Activated T-helper 1 cell treated with Interleukin-2 at 50 U/mL for 16 hours (primary cell): ENCODE measurements at places on chromosomes 4 and X.

DNA sequence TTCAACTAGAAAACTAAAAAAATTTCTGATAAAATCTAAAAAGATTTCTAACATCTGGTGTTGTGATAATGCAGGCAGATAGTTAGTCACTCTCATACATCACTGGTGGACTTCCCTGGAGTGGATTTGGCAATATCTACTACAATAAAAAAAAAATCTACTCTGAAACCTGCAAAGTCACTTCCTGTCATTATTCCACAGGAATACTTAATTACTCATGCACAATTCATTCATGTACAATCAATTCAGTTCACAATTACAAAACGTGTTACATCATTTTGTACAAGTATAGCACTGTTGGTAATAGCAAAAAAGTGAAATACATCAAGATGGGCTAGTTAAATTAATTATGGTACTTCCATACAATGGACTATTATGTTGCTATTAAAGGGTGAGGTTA, 16.5 kb upstream of the RHOH start:
- DNase-seq = no peak

DNA sequence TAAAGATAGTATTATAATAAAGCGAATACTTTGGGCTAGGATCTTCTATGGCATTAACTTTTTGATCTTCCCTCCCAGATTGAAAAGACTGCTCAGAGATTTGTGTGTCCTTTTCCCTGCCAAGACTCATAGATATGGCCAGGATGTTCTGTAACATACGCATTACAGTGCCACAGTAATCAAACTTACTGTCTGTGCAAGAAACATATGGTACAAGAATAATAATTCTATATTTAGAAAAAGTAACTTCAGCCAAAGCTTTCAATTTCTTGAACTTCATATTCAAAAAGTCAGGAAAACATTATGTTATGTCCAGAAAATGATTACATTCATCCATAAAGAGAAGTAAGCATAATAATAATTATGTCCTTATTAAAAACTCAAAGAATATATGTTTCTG, 100.9 kb upstream of the GUCY1A1 start:
- DNase-seq = no peak

- no peak for DNase-seq
Measured at GRCh38 chrX:121671649-121672048, 624.2 kb downstream of the GLUD2 start.

- no peak for DNase-seq
Measured at GRCh38 chrX:24900234-24900633, 115.5 kb downstream of the ARX start.

- no peak for DNase-seq
Measured at GRCh38 chr4:182179105-182179504, 64.1 kb upstream of the TENM3 start.

- DNase-seq = no peak
Measured at GRCh38 chr4:1874201-1874600, 3.0 kb downstream of the NSD2 start.

- DNase-seq = no peak
Measured at GRCh38 chrX:111511477-111511876, at the start of gene SERTM2. SERTM2 (plus strand) TSS chrX:111511645; CDS start chrX:111518858, 7,213 bp downstream.

DNA sequence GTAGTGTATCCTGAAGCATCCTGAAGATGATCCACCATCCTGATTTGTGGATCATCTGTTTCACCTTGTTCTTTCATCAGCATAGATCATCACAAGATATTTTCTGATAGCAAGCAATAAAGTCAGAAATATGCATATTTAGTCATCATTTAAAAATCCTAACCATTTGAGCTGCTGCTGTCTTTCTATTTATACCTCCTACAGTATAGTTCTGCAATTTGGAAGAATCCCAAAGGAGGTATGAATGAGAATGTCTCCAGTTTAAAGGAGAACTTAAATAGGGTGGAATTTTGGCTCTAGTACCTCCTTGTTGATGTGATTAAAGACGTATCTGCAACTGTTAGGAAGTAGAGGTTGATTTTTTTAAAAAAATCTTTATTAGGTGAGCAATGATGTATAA, 7.6 kb downstream of the SLC25A14 start:
- no peak for DNase-seq

- DNase-seq = no peak
Measured at GRCh38 chr4:8702516-8703400, 110.2 kb downstream of the CPZ start.

- no peak for DNase-seq
Measured at GRCh38 chrX:63785708-63786040, 660 bp upstream of the ARHGEF9 start.

- DNase-seq = no peak
Measured at GRCh38 chrX:9324676-9325075, 140.2 kb upstream of the TBL1X start.

- peak; percentile 11 for DNase-seq
Measured at GRCh38 chrX:45806410-45807121, 605.9 kb upstream of the DIPK2B start.

- DNase-seq = no peak
Measured at GRCh38 chr4:139020384-139020783, 4.8 kb downstream of the NOCT start.

DNA sequence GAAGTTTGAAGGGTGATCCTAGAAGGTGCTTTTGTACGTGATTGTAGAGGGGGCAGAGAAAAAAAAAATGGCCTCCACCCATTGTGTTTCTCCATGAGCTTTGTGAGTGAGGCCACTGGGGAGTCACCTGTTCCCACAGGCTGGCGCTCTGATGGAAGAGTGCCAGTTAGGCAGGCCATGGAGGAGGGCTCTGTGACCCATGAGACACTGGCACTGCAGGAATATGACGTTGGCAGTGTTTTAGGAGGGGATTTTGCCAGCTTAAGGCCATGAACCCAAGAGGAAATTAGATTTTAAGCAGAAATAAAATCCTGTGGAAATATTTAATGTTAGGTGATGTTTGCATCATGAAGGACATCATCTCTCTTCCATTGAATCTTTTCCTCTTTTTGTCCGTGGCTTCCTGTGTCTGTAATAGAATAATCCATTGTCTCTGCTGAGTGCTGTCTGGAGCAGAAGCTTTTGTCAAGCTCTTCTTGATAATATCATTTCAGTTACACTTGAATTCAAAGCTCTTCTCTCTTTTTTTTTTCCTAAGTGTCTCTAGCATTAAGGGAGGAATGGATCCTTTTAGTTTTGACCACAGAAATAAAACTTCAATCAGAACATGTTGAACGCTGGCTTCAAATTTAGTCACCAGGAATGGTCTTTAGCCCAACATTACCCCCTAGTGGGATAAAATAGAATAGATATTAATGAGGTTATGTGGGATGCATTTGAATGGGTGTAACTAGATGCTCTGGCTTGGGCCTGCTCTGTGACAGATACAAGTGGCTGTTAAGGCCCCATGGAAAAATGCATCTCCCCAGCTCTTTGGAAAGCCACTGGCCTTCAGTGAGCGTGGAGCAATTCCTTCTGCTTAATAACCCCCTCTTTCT, 41.0 kb upstream of the UCP1 start:
- no peak for DNase-seq

GRCh38 chrX:139967300-139967699, 2.0 kb upstream of the CXorf66 start:
- no peak for DNase-seq

- no peak for DNase-seq
Measured at GRCh38 chr4:158819942-158820786, 51.3 kb downstream of the FNIP2 start.

GRCh38 chrX:132809581-132809980, 148.8 kb downstream of the HS6ST2 start:
- no peak for DNase-seq

GRCh38 chr4:67346654-67347053, 198.6 kb downstream of the CENPC start:
- DNase-seq = no peak

- no peak for DNase-seq
Measured at GRCh38 chr4:113325876-113326615, 276.6 kb downstream of the ANK2 start.

DNA sequence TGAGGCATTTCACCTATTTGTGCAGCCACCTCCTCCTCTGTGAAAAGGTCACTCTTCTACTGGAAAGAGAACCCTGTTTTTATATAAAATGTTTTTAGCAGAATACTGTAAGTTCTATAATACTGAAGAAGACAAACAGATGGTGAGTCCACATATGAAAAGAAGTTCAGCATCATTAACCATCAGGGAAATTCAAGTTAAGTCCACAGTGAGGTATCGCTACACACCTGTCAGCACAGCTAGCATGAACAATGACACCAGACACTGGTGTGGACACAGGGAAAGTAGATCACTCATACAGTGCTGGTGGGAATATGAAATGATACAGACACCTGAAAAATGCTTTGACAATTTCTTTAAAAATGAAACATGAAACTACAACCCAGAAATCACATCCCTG, 133.0 kb downstream of the MAD2L1 start:
- DNase-seq = no peak

- no peak for DNase-seq
Measured at GRCh38 chr4:110533590-110533910, 57.6 kb downstream of the ENPEP start.

DNA sequence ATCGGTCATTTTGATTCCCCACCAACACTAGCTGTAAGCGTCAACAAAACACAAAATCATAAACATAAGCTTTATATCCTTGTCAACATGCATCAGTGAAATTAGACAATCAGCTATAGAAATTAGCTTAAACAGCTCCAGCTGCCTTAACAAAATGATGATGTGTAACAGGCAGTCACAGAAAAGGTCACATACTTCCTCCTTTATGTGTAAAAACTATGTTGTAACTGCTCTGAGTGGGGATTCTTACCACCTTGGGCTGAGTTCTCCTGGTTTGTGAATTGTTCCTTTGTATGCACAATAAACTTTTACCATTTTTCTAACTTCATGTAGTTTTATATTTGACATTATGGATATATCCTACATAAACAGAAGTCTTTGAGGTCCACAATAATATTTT, 73.9 kb upstream of the MAP9 start:
- DNase-seq = no peak

DNA sequence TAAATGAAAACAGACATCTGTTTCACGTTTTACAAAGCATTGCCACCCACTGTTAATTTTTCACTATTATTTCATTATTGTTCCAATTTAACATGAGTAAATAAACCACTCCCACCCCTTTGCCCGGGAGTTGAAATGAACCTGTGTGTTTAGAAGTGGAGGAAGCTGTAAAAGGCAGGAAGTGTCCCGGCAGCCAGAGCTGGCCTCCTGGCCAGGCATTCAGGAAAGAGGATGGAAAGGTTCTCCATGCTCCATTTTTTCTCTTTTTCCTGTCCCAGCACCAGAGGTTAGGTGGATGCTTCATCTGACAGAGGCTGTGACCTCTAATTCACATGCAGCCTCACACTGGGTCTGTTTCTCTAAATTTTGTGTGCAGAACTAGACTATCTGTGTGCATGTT, 55.5 kb upstream of the LNX1 start:
- no peak for DNase-seq

DNA sequence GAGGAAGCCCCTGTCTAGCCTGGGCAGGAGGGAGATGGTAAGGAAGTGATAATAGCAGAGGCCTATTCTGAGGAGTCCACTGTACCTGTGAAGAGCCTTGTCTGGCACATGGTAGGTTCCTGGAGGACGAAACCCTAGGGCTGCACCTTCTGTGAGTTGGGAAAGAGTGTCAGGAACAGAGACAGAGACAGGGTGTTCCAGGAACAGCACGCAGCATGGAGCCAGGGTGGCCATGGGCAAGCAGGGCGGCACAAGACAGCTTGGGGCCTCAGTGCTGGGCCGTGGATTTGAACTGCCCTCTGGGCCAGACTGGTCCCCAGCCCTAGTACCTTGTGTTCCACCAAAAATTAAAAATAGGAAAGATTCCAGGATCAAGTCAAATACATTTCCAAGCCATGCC, 272.5 kb downstream of the EVC2 start:
- no peak for DNase-seq

DNA sequence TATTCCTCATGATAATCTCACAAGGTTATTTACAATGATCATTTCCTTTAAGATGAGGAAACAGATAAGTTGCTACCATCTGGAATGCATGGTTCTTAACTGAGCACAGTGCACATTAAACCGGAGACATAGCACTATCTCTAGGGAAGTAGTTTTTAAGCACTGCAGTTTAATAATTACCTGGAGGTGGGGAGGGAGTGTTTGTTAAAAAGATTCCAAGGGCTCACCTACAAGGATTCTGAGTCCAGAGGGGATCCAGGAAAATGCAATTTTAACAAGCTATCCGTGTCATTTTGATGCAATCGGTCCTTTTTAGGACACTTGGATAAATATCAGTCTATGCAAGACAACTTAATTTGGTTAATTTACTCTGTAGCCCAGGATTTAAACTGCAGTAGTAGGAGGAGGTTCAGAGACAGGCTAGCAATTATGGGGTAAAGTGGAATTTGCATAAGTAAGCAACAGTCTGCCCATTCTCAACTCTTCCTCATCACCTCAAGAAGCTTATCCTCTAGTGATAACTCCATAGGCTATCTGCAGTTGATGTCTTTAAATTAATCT, 2.8 kb upstream of the PDLIM5 start:
- no peak for DNase-seq

- no peak for DNase-seq
Measured at GRCh38 chr4:67198727-67199126, 346.6 kb downstream of the CENPC start.

- DNase-seq = no peak
Measured at GRCh38 chr4:166846939-166847338, 387.4 kb downstream of the SPOCK3 start.

DNA sequence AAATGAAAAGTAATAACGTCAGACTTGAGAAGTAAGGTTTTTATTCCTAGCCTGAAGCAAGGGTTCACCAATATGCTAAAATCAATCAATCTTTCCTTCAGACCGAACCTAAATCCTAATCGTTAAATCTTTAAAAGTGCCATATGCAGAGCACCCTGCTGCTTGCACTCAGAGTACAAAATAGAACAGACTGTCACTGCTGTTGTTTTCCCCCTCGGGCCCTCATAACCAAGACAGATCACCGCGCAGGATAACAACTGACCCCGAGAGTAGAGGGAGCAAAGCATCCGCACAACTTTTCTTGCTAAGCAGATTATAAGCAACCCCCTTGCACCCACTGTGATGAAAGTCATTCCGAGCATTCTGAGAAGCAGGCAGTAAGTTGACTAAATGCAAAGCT, 550.9 kb upstream of the NDST4 start:
- DNase-seq = no peak

- no peak for DNase-seq
Measured at GRCh38 chrX:140944710-140945109, 57.7 kb upstream of the SPANXB1 start.

DNA sequence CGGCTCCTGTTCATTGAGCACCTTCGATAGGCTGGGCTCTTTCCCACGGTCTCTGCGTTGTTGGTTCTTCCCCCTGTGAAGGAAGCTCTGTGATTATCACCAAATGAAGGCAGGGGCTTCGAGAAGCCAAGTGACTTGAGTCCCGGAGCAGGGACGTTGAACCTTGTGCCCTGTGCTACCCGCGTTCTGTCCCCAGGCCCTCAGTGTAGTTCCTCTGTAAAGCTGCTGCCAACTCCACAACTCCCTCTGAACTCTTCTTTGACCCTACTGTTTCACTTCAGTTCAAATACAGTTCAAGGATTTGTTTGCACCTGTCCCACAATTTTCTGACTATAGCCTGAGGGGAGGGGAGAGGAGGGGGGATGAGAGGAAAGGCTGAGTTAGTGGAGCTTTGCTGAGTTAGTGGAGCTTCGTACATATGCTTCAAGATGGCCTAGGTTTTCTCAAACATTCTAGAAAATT, 635 bp upstream of the PHF8 start:
- no peak for DNase-seq

GRCh38 chrX:132406106-132406505, 82.7 kb downstream of the MBNL3 start:
- no peak for DNase-seq
